ENCODE measurements at places on chromosomes 12 and 14. TPM values are rescaled to one million over a fixed set of nuclear protein-coding genes. Genes with fewer than 3 reads are reported as not detected.

SLC25A47 gene
- total RNA-seq = not detected

HOTAIR gene
- not detected for total RNA-seq

TAS2R9 gene
- not detected for total RNA-seq

MEG3 gene
- 24.9 TPM for total RNA-seq

CLEC1B gene
- not detected for total RNA-seq

ARHGEF40 gene
- total RNA-seq = 18.7 TPM

ATL1 gene
- total RNA-seq = 0.48 TPM

GPRC5D gene
- not detected for total RNA-seq

ACSS3 gene
- 15.4 TPM for total RNA-seq

ACRBP gene
- total RNA-seq = 0.99 TPM

EXOC3L4 gene
- not detected for total RNA-seq

TMEM132C gene
- total RNA-seq = 0.16 TPM

PDE6H gene
- not detected for total RNA-seq

RNASE3 gene
- not detected for total RNA-seq

ZNF10 gene
- total RNA-seq = 3.9 TPM

POTEG gene
- total RNA-seq = not detected

NANOG gene
- not detected for total RNA-seq

C12orf50 gene
- 0.20 TPM for total RNA-seq

SLC16A7 gene
- total RNA-seq = 27.4 TPM

POLE gene
- 10.4 TPM for total RNA-seq

SDSL gene
- 0.97 TPM for total RNA-seq

HOXC6 gene
- total RNA-seq = 5.2 TPM

SLC6A15 gene
- total RNA-seq = not detected

LUM gene
- total RNA-seq = 35.7 TPM

KRT4 gene
- total RNA-seq = not detected

SMCO2 gene
- not detected for total RNA-seq

DTX1 gene
- 1.6 TPM for total RNA-seq

BRF1 gene
- 24.0 TPM for total RNA-seq

RALGAPA1 gene
- total RNA-seq = 28.0 TPM

DBX2 gene
- 0.08 TPM for total RNA-seq

SLC7A8 gene
- 14.9 TPM for total RNA-seq

LACRT gene
- not detected for total RNA-seq

TAS2R50 gene
- 0.99 TPM for total RNA-seq
